ENCODE measurements at places on chromosomes 12 and 14.

DNA sequence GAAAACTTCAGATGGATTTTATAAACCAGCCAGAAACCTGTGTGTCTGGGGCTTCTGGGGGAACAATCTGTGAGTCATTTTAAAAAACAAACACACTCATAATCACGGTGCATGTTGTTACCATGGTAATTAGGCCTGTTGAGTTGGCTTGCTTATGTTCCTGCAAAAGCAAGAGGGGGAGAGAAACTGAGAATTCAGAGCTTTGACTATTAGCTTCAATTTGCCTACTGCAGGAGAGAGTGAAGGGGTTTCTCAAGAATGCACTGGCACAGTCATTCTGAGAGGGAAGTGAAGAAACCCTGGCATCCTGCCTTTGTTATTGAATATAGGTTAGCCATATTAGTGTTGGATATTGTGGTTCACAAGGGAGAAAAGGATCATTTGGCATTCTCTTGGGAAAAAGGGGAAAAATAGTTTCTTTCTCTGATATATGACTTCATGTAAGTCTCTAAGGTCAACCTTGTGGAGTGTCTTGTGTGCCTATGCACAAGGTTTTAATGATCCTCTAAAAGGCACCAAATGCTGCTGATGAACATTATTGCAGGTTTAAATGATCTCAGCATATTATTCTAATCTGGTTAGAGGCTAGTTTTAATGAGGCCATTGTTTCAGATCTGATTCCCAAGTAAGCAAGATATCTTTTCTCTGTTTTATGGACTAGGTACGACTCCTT is 12.9 kb downstream of the GNG2 start:
- peak; percentile 36 for DNase-seq

GRCh38 chr12:52037248-52037861 is 13.9 kb upstream of the NR4A1 start:
- no peak for DNase-seq

DNA sequence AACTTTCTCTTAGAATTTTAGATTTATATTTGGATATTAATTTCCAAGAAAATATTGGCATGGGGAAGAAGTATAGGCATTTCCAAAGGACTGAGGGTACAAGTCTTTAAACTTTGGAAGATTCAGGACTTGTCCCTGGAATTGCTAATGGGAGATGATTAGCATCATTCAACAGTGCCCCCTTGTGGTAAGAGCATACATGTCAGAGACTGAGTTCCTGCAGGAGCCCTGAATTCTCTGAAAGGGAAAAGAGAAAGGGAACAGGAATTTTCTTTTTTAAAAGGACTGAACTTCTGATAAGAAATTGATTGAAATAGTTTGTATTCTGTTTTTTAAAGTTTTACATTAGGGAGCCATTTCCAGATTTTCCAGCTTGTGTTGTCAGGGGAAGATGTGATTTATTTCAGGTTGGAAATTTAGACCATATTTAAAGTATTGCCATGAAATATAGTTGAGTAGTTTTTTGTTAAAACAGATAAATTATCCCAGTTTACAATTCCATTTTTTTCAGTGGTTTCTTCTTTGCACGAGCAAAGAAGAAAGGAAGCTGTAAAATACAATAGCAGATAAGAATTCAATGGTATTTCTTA is 44.0 kb upstream of the REP15 start:
- peak; percentile 76 for DNase-seq

DNA sequence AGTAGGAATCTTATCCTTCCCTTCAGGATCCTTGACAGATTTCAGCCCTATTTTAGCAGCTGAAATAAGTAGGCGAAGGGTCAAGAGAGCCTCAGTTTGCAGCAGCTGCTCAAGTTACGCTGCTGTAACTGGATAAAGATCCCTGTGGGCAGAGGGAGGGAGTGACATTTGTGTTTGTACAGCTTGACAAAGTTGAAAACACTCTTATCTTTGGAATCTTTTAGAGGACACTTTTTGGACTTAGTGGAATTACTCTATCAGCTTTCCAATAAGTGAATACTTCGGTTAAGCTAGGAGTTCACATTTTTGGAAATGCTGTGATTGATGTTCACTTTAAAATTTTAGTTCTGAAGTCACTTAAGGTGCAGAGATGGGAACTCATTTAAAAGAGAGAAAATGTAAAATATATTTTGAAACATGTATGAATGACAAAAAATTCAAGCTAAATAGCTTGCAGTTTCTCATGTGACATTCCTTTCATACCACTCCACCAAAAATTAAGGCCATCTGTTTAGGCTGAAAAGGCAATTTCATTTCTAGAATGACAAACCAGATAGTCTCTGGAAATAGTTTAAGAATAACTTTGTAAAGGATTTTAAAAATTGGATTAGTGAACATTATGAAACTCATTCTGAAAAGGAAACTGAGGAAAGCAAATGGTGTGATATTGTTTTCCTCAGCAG is 55.2 kb downstream of the SLC38A4 start:
- peak; percentile 47 for DNase-seq

DNA sequence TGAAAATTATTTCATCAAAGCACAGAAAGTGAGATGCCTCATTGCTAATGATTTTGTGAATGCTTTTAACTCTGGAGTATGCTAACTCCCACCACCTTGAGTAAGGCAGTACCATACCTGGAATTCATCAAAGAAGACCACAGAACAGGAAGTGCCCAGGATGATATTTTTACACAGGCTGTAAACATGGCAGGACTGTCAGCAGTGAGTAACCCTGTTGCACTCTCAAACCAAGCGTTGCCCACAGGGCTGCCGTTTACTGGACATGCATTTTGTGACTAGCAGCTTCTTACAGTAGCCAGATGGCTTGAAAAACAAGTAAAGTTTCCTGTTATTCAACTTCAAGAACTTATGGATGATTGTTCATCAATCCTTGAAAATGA is 42.4 kb downstream of the RALGAPA1 start:
- DNase-seq = no peak

- DNase-seq = peak; percentile 44
These were observed 4.8 kb upstream of the LMNTD1 start for GRCh38 chr12:25557830-25558436.

- DNase-seq = no peak
These were observed 162.9 kb downstream of the DUSP6 start for GRCh38 chr12:89189448-89189847.

DNA sequence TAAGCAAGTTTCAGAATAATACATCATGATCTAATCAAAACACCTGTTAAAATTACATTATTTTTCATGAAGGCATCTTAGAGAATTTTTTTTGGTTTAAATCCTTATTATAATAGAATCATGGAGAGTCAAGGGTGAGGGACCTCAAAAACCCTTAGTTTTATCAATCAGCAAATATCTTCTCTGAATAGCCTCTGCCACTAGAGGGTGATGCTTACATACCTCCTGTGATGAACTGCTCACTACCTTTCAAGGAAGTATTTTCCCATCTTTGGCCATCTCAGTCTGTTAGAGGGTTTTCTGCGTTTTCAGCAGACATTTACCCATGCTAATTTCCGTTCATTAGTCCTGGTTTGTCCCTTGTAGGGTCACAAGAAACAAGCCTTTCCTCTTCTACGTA is 200.2 kb downstream of the TRHDE start:
- DNase-seq = no peak

DNA sequence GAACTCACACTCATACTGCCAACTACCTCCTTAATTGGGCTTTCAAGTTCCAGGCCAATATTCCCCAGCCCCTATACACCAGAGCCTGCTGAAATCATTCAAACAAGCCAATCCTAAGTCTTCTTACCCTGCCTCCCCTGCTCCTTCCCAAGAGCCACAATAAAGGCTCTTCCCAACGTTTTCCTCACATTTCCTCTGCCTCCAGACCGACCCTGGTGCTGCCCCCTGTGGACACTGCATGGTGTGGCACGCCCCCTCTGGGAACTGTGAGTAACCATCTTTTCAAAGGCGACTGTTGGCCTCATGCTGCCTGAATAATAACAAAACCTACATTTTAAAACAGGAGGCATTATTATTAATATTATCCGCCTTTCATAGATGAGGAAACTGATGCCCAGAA is 111.6 kb upstream of the NOS1 start:
- DNase-seq = no peak

GRCh38 chr14:89228921-89229639 is 188.0 kb downstream of the FOXN3 start:
- DNase-seq = no peak

GRCh38 chr14:87199381-87199780 is 793.6 kb downstream of the GALC start:
- no peak for DNase-seq

GRCh38 chr12:132036063-132036683 is 86.4 kb downstream of the EP400 start:
- DNase-seq = no peak

GRCh38 chr14:23450379-23450778 is 14.9 kb upstream of the MYH7 start:
- no peak for DNase-seq

GRCh38 chr12:122116707-122117535 is 38.4 kb downstream of the MLXIP start:
- DNase-seq = no peak

DNA sequence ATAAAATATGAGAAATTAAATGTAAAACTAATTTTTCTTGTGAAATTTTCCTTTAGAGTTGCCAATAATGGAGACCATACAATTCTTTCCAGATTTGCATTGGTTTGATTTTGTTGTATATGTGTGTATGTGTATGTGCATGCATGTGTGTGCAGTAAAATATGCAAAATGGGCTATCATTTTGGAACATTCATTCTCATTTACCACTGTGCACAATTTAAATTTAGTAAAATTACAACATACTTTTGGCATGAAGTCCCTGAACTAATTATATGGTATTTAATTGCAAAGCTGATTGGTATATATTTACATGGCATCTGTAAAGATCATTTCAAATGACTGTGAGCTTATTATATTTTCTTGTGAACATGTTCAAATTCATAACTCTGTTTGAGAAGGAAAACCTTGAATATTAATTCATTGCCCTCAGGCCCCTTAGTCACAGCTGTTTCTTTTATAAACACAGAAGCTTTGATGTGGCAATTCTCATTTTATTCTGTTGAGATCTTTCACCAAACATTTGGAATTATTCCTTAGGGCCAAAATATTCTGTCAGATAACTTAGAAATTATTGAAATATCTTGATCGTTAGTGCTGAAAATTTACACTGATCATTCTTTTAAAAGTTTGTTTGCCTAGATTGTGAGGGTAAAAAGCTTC is 17.6 kb downstream of the KERA start:
- no peak for DNase-seq

DNA sequence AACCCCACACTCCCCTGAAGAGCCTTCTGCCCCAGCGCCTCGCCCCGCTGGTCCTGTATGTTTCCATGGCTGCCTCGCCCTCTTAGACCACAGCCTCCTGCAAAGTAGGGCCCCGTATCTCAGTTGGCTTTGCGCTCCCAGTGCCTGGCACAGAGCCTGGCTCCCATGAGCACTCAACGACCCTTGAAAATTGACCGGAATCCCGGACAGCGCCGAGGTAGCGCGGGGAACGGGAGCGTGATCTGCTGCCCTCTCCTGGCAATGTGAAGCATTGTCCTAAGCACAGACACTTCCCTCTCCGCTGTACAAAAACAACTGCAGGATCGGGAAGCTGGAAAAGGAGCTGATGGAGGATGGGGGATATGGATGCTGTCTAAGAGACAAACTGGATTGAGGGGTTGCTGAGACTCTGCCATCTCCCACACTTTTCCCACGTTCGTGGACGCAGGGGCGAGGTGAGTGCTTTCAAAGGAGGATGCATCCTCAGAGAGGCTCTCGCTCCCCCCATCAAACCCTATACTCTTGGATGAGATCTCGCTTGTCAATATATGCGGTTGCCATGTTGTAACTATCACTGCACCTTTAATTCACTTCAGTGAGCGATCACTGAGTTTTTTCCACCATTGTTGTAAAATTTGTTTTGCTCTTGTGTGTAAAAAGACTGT is 10.7 kb upstream of the FKBP4 start:
- DNase-seq = peak; percentile 66

DNA sequence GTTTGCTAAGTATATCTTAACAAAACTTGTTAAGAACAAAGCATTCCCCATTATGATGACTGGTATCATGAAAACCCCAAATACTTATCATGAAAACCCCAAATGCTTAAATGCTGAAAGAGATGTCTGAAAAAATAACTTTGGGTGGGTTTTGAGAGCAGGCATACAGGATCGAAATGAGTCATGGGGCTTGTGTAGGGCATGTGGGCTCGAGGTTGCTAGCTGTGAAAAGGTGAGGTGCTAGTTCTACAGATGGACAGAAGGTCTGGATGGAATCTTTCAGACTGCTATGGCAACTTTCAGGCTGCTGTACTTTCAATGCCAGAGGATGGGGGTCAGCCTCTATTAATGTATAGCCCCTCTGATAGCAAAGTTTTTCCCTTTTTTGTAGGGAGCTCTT is 167.8 kb upstream of the MDGA2 start:
- no peak for DNase-seq

- DNase-seq = no peak
These were observed 2.7 kb downstream of the PRPH start for GRCh38 chr12:49297695-49298060.

- no peak for DNase-seq
These were observed 712.6 kb downstream of the SLC16A7 start for GRCh38 chr12:60308366-60308991.

GRCh38 chr12:12399776-12400305 is 43.0 kb downstream of the BORCS5 start:
- DNase-seq = no peak

Measured in NCI-H1930 (cell line).